ENCODE measurements at places on chromosomes 11 and 22. TPM values are rescaled to one million over a fixed set of nuclear protein-coding genes. Genes with fewer than 3 reads are reported as not detected.

SCGB1A1 gene
- total RNA-seq, result not detected

ART1 gene
- not detected for total RNA-seq

TCN2 gene
- total RNA-seq, result 3.4 TPM

CCDC15 gene
- total RNA-seq, result 6.4 TPM

TRIM49B gene
- not detected for total RNA-seq

DGAT2 gene
- total RNA-seq, result 1.3 TPM

OR6A2 gene
- total RNA-seq, result 0.37 TPM

PLAAT2 gene
- total RNA-seq, result 0.12 TPM

KLHL35 gene
- 1.7 TPM for total RNA-seq

C1QTNF5 gene
- total RNA-seq, result 3.5 TPM

MYOD1 gene
- total RNA-seq, result 0.12 TPM

IL10RA gene
- 0.50 TPM for total RNA-seq

PATE2 gene
- total RNA-seq, result 0.22 TPM

PHF21B gene
- total RNA-seq, result under 0.01 TPM

CATSPERZ gene
- total RNA-seq, result not detected

RBX1 gene
- total RNA-seq, result 87.8 TPM

DRG1 gene
- 93.1 TPM for total RNA-seq

WEE1 gene
- total RNA-seq, result 63.9 TPM

CHEK2 gene
- total RNA-seq, result 20.6 TPM

KCNA4 gene
- under 0.01 TPM for total RNA-seq

MPZL3 gene
- 1.8 TPM for total RNA-seq

C1QTNF4 gene
- 0.25 TPM for total RNA-seq

LRRC74B gene
- total RNA-seq, result not detected

OR52A1 gene
- not detected for total RNA-seq

Data from uterine smooth muscle cell (primary cell).